ENCODE measurements at places on chromosomes 5 and 9. TPM values are rescaled to one million over a fixed set of nuclear protein-coding genes. Genes with fewer than 3 reads are reported as not detected.

ELAVL2 gene
- not detected for polyA plus RNA-seq

ALDOB gene
- 0.08 TPM for polyA plus RNA-seq

CSNK1A1 gene
- 228 TPM for polyA plus RNA-seq

EPB41L4A gene
- polyA plus RNA-seq, result 0.42 TPM

LHX6 gene
- polyA plus RNA-seq, result not detected

S1PR3 gene
- 11.8 TPM for polyA plus RNA-seq

PCDHGB6 gene
- 3.2 TPM for polyA plus RNA-seq

CDKN2A gene
- polyA plus RNA-seq, result 42.2 TPM

ST6GALNAC4 gene
- polyA plus RNA-seq, result 40.1 TPM

AQP7 gene
- polyA plus RNA-seq, result not detected

NOXA1 gene
- polyA plus RNA-seq, result 0.15 TPM

FOXD4L4 gene
- not detected for polyA plus RNA-seq

GMCL2 gene
- polyA plus RNA-seq, result not detected

SMAD5 gene
- 50.0 TPM for polyA plus RNA-seq

LOX gene
- polyA plus RNA-seq, result 1,226 TPM

CCNI2 gene
- 0.73 TPM for polyA plus RNA-seq

PCDHA1 gene
- not detected for polyA plus RNA-seq

CCDC187 gene
- polyA plus RNA-seq, result not detected

LCN2 gene
- polyA plus RNA-seq, result not detected

PTGDS gene
- 0.25 TPM for polyA plus RNA-seq

PRUNE2 gene
- 2.8 TPM for polyA plus RNA-seq

KIF20A gene
- polyA plus RNA-seq, result 28.2 TPM

PCA3 gene
- polyA plus RNA-seq, result not detected

PCDHB13 gene
- polyA plus RNA-seq, result 2.0 TPM

MZB1 gene
- 0.32 TPM for polyA plus RNA-seq

FOXD4L3 gene
- polyA plus RNA-seq, result not detected

GARNL3 gene
- polyA plus RNA-seq, result 0.22 TPM

OBP2B gene
- not detected for polyA plus RNA-seq

TSSK1B gene
- not detected for polyA plus RNA-seq

ARSI gene
- polyA plus RNA-seq, result 1.0 TPM

C7 gene
- polyA plus RNA-seq, result not detected

PDE8B gene
- 0.33 TPM for polyA plus RNA-seq

SCGB3A2 gene
- not detected for polyA plus RNA-seq

CAPSL gene
- 0.19 TPM for polyA plus RNA-seq

C9orf153 gene
- 0.21 TPM for polyA plus RNA-seq

SAXO1 gene
- 0.65 TPM for polyA plus RNA-seq

GNA14 gene
- 0.09 TPM for polyA plus RNA-seq

LRRC14B gene
- not detected for polyA plus RNA-seq

SPATA31C2 gene
- not detected for polyA plus RNA-seq

STPG3 gene
- polyA plus RNA-seq, result not detected

C5orf63 gene
- 7.0 TPM for polyA plus RNA-seq

ZNF354C gene
- polyA plus RNA-seq, result 2.5 TPM

CER1 gene
- not detected for polyA plus RNA-seq

CCDC180 gene
- 0.22 TPM for polyA plus RNA-seq

DNAJC25 gene
- 10.2 TPM for polyA plus RNA-seq

ZMYND19 gene
- polyA plus RNA-seq, result 6.1 TPM

GFPT2 gene
- polyA plus RNA-seq, result 75.3 TPM

DBH gene
- polyA plus RNA-seq, result not detected

CDC20B gene
- polyA plus RNA-seq, result 0.20 TPM

ANXA1 gene
- 1,013 TPM for polyA plus RNA-seq

FLT4 gene
- not detected for polyA plus RNA-seq

SPRY4 gene
- 9.2 TPM for polyA plus RNA-seq

NPM1 gene
- polyA plus RNA-seq, result 566 TPM

PCDHB7 gene
- 0.51 TPM for polyA plus RNA-seq

PLCXD3 gene
- polyA plus RNA-seq, result 0.13 TPM

All from GM23248 (cell line).